AG04450 (cell line): ENCODE measurements at places on chromosomes 1 and 21. TPM values are rescaled to one million over a fixed set of nuclear protein-coding genes. Genes with fewer than 3 reads are reported as not detected.
A peak's percentile ranks its signal among the peaks of the same experiment; 100 is the strongest.

The C1QC gene
- not detected in 2 replicates for polyA plus RNA-seq

The FMN2 gene
- 6.8 and 6.9 TPM in 2 replicates for polyA plus RNA-seq

The TTC39A gene
- polyA plus RNA-seq: 0.21 and 0.46 TPM in 2 replicates

The NID1 gene
- polyA plus RNA-seq: 129 and 137 TPM in 2 replicates

The SERPINC1 gene
- 0.09 and 0.16 TPM in 2 replicates for polyA plus RNA-seq

GRCh38 chr1:178037510-178038253, 56.2 kb upstream of the RASAL2 start:
- DNase-seq: no peak

- no peak for DNase-seq
Measured at GRCh38 chr21:25191141-25191540, 416.1 kb downstream of the MRPL39 start.

DNA sequence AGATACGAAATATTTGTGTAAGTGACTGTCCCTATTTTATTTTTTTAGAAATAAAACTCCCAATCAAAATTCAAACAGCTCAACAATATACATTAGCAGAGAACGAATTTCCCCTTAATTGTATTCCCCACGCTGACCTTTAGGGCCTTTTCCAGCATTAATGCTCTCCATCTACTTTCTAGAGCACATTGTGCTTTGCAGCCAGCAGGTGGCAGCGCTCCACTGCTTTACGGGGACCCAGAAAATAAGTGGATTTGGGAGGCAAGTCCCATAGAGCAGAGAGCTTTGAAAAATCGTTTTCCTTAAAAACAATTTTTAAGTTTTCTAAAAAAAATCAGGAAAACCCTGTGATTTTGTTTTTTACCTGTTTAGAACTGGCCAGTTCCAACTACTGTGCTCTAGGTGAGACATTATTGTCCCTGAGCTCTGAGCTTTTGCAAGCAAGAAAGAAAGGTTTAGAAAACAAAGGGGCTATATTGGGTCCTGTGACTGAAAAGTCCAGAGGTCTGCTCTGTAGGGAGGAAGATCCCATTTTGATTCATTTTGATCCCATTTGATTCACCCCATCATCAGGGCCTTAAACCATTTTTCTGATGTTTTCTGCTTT, 144.4 kb upstream of the ZNF644 start:
- DNase-seq: peak; percentile 13

- DNase-seq: no peak
Measured at GRCh38 chr1:9726905-9727595, 75.5 kb downstream of the PIK3CD start.

- DNase-seq: no peak
Measured at GRCh38 chr1:184947497-184948256, 26.6 kb downstream of the NIBAN1 start.

GRCh38 chr1:108843390-108844137, 13.3 kb downstream of the AKNAD1 start:
- DNase-seq: no peak

- no peak for DNase-seq
Measured at GRCh38 chr1:95118067-95118499, 928 bp downstream of the TLCD4 start.

DNA sequence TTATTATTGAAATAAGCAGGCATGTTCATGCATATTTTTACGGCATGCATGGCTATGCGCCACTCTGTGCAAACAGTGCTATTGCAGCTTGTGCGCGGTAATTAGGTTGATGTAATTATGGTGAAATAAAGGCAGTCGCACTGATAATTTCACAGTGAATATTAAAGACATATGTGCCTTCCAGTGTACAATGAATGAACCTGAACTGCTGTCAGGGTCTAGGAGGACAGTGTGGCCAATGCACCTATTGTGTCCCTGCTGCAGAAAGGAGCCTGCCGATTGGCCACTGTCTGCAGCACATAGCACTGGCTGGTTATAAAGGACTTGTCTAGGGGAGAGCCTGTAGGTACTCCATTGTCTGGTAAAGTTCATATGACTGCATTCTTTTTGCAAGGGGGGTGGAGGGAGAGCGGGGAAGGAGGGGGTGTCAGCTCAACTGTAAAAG, 340.4 kb downstream of the USP25 start:
- no peak for DNase-seq

DNA sequence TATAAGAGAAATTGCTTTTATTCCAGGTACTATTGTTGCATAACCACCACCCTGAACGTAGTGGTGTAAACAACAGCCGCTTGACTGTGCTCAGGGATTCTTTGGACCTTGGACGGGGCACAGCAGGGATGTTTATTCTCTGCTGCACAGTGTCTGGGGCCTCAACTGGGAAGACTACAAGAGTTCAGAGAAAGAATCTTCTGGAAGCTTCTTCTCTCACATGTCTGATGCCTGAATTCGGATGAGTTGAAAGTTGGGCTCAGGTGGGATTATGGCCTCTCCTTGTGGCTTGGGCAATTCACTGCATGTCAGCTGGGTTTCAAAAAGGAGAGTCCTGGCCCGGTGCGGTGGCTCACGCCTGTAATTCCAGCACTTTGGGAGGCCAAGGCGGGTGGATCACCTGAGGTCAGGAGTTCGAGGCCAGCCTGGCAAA, 19.0 kb upstream of the SSBP3 start:
- DNase-seq: no peak

DNA sequence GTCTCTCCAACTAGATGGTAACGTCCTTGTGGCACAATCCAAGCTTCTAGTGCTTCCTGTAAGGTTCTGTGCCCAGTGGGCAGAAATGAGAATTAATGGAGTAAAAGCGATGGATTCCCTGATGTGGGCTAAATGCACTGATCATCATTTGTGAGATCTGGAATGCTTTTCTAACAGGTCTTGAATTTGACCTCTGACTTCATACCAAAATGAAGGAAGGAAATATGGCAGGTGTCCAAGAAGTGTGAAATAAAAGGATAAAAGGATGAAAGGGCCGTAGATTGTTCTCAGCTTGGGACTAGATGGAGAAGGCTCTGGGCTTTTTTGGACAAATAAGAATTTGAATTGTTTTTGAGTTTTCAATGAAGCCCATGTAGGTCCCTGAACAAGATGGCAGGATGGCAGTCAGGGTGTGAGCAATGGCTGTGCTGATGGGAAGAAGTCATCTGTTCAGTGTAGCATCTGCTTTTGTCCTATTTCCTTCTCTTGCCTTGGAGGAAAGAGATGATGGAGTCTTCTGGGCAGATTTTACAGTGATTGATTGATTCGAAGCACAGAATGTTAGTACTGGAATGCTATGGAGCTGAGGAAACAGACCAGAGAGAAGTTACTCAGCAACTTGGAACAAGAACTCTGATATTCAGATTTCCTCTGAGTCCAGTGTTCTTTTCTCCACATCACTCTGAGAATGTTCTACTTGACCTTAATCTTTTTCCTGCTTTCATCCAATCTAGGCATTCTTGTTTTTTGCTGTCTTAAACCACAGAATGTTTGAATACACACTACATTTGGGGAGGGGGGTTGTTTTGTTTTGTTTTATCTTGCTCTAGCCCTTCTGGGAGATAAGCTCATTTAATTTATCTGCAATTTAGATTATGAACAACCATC, 286.0 kb downstream of the HLX start:
- no peak for DNase-seq
